Breast epithelium (tissue), 4 donors: ENCODE measurements at places on chromosomes 6 and 20.

GRCh38 chr6:105992315-105992961 lies 93.7 kb upstream of the PRDM1 start:
- DNase-seq: peak; percentile 80

DNA sequence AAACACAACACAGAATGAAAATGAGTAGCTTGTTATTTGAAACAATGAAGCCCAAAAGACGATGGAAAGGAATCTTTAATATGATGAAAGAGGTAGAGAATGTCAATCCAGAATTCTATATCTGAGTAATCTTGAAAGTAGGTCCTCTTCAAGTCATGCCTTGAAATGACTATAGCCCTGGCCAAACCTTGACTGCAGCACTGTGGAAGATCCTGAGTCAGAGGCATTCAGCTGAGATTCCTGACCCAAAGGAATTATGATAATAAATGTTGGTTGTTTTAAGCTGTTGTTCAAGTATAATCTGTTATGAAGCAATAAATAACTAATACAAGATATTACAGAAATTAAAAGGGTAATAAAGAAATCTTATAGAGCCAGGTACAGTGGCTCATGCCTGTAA lies 64.8 kb downstream of the IBTK start:
- no peak for DNase-seq

- DNase-seq: no peak
Observed at GRCh38 chr20:32879538-32879937, 20.8 kb downstream of the EFCAB8 start.

GRCh38 chr6:3309391-3310050 lies 50.8 kb downstream of the PSMG4 start:
- no peak for DNase-seq

DNA sequence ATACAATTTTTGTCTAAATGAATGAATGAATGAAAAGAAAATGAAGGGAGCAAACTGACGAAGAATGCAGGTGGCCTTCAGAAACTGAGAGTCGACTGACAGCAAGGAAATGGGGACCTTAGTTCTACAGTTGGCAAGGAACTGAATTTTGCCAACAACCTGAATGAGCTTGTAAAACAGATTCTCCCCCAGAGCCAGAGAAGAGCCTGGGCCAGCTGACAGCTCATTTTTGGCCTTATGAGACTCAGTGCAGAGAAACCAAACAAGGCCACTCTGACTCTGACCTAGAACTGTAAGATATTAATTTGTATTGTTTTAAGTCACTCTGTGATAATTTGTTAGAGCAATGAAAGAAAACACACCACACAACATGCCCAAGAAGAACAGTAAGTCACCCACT lies 21.8 kb downstream of the MAN1A1 start:
- no peak for DNase-seq

DNA sequence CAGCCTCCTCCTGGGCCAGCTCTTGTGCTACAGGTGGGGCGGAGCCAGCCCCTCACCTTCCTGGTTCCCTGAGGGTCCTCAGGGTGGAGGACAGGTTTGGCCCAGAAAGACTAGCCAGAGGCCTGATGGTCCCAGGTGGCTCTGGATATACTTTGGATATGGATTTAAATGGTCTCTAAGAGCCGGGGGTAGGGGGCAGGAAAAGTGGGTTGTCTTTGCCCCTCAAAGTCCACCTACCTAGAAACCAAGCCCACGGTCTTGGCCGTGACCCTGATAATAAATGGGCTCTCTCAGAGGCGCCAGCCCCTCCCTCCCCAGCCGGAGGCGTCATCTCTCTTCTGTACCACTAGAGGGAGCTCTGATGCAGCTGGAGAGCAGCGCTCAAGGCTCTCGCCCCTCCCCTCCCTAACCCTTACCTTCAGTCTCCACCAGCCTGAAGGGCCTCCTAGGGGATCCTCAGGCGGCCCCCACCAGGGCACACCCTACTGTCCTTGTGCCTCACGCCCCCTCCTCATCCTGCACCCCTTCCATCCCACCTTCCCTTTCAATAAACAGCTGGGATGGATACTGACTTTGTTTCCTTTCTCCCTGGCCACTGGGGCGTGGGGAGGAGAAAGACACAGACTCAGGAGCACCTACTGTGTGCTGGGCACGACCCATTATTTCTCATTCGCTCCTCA lies 7.5 kb downstream of the NRSN2 start:
- peak; percentile 72 for DNase-seq

GRCh38 chr20:8293750-8294149 lies 161.7 kb downstream of the PLCB1 start:
- no peak for DNase-seq

DNA sequence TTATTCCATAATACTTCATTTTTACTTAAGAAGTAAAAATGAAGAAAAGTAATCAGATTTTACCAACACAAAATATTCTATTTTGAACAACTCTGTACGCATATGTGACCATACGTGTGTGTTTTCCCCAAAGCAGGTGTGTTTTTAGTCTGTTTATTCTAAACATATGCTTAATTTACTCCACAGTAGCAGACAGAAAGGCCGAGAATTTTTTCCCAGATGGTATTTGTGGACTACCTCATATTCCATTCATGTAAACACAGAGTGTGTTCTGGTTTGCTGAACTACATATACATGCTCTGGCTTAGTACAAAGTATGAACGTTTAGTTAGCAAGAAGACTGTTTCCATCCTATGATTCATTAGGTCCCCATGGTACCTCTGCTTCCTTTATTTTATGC lies 233.3 kb upstream of the RUNX2 start:
- no peak for DNase-seq

GRCh38 chr6:99111590-99111989 lies 163.8 kb upstream of the FBXL4 start:
- DNase-seq: no peak

DNA sequence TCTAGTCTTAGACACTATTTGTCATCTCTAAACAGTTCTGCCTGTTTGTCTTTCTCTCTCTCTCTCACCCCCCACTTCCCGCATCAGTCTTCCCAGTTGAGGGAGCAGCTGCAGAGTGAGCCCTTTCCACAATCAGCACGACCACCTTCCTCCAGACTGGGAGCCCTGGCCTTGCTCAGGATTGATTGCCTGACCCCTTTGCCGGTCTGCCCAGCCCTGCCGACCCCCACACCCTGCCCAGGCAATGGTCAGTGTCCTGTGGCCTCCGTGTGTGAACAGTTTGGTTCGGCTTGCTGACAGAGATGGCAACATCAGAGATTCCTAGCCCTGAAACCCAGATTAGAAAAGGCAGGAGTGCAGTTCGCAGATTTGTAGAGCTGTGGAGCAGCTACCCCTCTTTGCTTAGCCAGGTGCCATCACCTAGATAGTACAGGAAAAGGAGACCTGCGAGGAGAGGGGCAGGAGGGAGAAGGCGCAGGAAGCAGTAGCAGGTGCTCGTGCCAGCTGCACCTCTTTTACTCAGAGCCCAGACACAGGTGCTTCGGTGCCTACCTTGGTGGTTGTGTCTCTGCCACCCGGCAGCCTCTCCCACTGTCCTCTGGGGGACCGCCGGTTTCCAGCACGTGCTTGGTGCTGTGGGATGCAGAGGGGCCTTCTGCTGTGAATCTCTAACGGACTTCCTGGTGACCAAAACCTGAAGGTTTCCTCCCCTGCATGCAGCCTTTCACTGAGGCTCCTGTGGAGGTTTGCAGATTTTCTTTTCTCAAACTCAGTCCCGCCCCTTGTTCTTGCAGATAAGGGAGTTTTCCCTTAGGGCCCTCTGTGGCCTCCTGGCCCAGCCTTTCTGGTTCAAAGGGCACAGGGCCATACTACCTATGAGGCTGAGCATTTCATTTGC lies 92.4 kb downstream of the SCML4 start:
- no peak for DNase-seq

DNA sequence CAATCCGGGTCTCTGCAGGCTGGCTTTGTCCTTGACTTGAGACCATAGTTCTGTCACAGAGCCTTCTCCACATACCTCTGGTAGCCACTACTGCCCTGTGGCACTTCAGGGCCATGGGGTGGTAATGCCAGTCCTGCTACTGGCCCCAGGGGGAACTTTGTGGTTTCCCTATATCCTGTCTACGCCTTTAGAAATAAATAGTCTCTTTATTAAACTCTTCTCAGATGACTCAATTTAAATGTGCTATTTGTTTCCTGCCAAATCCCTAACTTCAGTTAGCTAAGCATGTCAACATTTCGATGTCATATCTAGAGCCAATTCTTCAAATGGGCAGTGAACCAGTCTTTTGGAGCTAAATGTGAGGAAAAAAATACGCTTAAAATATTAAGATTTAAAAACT lies 60.1 kb downstream of the SEL1L2 start:
- DNase-seq: no peak

GRCh38 chr20:11906626-11907480 lies 10.8 kb upstream of the BTBD3 start:
- no peak for DNase-seq

- DNase-seq: no peak
Observed at GRCh38 chr6:138607478-138608433, 108.5 kb upstream of the NHSL1 start.

GRCh38 chr6:117548797-117549301 lies 53.5 kb downstream of the GOPC start:
- DNase-seq: no peak

GRCh38 chr6:7975764-7976146 lies 65.2 kb upstream of the TXNDC5 start:
- peak; percentile 18 for DNase-seq

DNA sequence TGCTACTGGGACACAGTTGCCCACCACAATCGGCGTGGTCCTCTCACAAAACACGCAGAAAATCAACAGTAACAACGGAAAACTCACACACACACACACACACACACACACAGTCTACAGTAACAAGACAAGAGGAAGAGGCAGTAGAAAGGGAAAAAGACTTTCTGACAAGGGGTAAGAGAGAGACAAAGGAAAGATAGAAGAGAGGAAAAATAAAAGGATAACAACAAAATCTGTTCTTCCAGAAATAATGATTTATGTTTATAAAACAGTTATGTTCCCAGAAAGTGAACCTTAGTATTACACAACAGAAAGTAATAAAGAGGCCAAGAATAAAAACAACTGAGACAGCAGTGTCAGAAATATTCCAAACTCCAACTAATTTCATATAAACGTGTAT lies 2.9 kb downstream of the RANBP9 start:
- no peak for DNase-seq

- no peak for DNase-seq
Observed at GRCh38 chr6:1363729-1364572, 25.4 kb upstream of the FOXF2 start.

DNA sequence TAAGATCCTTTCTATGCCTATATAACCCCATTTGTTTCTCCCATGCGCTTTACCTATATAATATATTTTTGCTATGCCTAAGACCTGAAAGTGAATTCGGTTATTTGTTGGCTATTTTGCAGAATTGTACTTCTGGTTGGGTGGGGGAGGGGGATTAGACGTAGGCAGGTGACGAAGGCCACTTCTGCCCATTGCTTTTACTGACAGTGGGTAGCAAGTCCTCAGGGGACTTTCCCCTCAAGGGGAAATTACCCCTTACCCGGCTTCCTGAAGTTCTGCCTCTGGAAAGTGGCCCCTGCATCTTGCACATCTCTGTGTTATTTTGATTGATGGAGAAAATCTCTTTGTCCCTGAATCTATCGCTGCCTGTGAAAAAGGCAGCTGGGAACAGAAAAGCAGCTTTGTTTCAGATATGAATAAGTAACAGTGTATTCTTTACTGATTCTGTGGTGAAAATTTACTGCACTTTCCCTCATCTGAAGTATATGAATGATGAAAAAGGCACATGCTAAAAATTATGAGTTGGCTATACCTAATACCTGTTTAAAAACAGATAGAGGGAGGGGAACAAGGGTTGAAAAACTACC lies 133.9 kb downstream of the UTRN start:
- no peak for DNase-seq

DNA sequence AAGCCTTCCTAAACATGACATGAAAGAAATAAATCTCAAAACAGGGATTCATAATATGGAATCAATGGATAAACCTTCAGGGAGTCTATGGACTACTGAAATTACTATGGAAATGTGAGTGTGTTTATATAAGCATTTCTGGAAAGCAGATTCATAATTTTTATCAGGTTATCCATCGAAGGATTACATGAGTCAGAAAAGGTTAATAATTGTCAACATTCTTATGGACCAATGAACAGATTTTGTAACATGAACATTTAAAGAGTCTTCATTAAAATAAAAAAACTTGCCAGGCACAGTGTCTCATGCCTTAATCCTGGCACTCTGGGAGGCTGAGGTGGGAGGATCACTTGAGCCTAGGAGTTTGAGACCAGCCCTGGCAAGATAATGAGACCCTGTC lies 84.8 kb downstream of the AHI1 start:
- no peak for DNase-seq

DNA sequence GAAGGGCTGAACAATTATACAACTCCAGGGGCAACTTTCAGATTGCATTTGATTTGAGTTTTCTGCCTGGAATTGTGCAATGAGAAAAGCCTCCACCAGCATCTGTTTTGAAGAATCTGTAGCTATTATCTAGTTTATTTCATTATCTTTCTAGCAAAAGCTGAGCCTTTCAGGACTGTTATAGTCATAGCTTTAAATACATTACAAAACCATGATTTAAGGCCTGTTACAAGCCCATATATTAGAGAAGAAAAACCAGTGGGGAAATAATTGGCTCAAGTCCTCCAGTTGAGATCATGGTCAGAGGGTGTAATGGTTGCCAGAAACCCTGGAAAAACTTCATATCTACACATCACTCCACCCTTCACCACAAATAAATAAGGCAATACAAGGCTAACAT lies 676.2 kb downstream of the HDGFL1 start:
- no peak for DNase-seq

DNA sequence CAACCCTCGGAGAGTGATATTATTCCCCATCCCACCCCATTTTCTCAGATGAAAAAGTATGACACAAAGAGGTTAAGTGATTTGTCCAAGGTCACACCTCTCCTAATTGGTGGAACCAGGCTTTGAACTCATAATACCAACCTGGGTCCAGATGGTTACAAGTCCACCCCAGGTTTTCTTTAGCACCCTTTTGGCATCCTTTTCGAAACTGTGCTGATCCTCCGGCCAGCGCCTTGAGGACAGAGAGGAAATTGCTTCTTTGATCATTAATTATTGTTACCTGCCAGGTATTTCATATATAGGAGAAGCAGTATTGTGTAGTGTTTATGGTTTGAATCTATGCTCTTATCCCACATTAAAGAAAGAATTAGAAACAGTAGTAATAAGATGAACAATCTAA lies 29.3 kb upstream of the PDYN start:
- DNase-seq: no peak

- DNase-seq: no peak
Observed at GRCh38 chr6:116066789-116067188, 6.1 kb upstream of the FRK start.

GRCh38 chr20:24017458-24017755 lies 28.8 kb upstream of the GGTLC1 start:
- no peak for DNase-seq

DNA sequence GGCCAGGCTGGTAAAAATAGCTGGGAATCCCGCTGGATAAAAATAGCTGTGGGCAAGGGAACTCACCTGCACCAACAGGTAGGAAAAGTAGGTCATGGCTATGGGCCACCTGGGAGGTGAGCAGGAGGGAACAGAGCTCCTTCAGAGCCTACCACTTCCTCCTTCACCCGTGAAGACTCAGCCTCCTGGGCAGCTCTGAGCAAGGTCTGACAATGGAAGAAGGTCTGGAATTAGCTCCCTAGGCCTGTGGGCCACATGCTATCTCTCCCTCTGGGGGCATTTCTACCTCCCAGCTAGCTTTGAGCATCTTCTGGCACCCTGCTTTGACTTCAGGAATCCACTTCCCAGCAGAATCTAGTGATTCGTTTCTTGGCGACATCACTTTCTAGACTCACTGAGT lies 153.9 kb downstream of the MRPL14 start:
- peak; percentile 61 for DNase-seq
